ENCODE measurements at places on chromosomes 16 and 17.
A peak's percentile ranks its signal among the peaks of the same experiment; 100 is the strongest.

DNA sequence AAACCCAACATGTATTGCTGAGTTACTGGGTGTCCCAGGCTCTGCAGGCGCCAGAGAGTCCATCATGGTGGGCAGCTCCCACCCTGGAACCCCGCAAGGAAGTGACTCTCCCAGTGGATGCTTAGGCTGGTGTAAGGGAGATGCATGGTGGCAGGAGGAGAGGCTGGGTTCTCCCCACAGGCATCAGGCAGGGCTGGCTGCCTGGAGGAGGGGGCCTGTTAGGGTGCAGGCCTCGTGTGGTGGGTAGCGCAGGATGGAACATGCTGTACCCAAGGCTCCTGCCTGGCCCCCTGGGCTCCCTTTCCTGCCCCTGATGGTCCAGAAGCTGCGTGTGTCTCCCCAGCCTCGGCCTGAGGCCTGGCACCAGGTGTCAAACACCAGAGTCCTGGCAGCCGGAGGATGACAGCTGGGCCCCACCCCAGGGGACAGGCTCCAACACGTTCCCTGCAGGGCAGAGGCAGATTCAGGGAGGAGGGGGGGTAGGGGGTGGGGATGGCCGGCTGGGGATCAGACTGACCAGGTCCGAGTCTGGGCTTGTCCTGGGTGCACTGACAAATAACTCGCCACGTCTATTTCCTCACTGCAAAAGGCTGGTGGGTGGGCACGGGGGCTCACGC is 40.2 kb upstream of the CIBAR2 start:
- no peak for DNase-seq

GRCh38 chr17:39818358-39819000 is 45.6 kb downstream of the IKZF3 start:
- DNase-seq = no peak

- no peak for DNase-seq
Observed at GRCh38 chr16:50464325-50465290, 83.6 kb upstream of the NKD1 start.

DNA sequence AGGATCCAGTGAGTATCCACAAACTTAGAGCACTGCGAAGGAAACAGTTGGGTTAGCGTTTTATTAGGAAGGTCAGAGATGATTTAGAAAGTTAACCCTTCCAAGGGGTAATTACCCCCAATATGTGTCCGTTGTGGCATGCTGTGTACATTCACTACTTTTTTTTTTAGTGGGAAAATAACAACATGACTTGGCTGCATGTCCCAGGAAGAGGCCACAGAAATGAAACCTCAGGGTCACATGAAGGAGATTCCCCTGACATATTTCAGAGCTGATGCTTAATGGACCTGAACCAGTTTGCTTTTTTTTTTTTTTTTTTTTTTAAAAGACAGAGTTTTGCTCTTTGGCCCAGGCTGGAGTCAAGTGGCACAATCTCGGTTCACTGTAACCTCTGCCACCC is 167.5 kb downstream of the PRKCA start:
- no peak for DNase-seq

DNA sequence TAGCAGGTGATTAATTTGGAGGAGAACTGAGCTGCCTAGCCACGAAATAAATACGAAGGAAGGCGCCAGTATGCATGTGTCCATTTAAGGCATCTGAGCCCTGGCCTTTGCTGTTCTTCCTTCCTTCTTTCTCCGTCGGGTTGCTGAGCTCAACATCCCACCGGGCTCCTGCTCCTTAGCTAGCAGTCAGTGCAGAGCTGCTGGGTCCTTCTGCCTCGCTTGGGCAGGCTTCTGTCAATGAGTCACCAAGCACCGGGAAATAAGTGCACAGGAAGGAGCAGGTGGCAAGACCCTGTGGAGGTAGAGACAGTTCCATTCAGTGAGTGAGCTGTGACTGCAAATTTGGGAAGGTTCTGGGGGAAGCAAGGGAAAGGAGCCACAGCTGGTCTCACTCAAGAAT is 120.7 kb downstream of the CCDC182 start:
- no peak for DNase-seq

DNA sequence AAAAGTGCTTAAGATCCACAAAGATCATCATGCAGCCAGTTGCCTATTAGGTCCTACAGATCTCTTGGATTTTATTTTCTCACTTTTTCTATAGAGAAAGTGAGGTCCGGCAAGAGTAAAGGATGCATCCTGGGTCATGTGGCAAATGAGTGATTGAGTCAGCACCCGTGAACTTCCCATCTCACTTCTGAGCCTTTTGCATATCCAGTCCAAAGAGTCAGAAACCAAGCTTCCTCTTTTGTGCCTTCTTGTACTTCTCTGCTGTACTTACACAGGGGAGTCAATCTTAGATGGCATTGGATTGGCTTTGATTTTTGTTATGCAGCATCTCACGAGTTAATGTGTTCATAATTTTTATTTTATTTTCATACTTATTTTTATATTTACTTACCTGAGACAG is 114.2 kb upstream of the IRX5 start:
- no peak for DNase-seq

- DNase-seq = no peak
Observed at GRCh38 chr17:53462393-53462811, 360.3 kb upstream of the KIF2B start.

DNA sequence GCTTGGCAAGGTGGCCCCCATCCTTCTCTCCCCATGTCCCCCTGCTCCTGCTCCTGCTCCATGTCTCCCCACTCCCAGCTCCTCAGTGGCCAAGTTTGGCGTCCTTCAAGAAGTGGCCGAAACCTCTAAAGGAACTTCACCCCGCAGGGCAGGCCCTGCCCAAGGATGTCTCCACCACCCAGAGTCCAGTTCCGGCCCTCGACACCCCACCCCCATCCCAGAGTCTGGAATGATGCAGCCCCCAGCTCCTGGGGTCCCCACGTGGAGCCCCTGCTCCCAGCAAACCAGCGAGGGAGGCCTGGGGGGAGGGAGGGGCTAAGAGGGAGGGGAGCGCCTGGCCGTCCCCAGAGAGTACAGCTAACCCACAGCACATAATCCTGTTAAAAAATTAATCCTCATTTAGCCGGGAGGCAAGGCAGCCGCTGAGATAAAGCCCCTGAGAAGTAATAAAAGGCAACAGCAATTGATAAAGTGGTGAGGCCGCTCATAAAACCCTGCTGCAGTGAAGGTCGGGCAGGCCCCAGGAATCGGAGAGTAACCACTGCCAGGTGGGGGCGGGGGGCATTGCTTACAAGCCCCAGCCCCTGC is 9.9 kb upstream of the ENPP7 start:
- DNase-seq = no peak

- DNase-seq = no peak
Observed at GRCh38 chr17:8021565-8022359, 17.1 kb upstream of the ALOX15B start.

- DNase-seq = peak; percentile 27
Observed at GRCh38 chr17:73705594-73705993, 61.3 kb upstream of the SDK2 start.

GRCh38 chr17:75694536-75694935 is 26.7 kb upstream of the ITGB4 start:
- peak; percentile 14 for DNase-seq

GRCh38 chr17:12040478-12040877 is 19.8 kb downstream of the MAP2K4 start:
- DNase-seq = no peak

DNA sequence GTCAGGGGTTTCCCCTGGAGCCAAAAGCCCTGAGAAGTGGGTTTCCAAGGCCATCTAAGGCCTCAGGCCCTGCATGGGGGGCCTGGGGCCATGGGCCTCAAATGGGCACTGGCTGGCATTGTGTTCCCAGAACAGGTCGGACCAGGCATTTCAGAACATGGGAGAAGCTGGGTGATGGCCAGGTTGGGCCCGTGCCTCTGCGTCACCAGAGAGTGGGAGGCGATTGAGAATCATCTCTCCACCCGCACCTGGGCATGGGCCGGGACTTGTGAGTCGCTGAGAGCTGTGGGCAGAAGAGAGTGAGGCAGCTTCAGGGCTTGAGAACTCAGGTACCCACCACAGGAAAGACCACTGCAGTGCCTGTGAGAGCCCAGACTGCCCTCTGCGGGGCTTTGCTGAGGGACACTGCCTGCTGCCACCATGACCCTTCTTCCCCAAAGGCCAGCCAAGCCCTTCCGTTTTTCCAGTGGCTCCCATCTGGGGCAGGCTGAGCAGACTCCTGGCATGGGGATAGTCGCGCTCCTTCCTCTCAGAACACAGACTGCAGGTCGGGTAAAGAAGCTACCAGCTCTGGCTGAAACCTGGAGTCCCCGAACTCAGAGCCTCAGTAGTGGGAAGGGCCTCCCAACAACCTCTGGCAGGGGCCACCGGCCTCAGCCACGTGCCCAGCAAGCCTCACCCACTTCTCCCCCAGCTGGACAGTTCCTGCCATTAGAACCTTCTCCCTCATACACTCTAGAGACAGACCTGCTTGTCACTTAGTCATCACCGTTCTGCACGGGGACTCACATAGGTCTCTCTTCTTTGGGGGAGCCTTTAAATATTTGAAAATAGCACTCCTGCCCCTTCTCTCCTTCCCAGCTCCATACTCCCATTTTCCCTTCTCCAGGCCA is 1.6 kb downstream of the RAB11FIP4 start:
- no peak for DNase-seq

GRCh38 chr16:11409398-11409797 is 64.1 kb downstream of the RMI2 start:
- no peak for DNase-seq

DNA sequence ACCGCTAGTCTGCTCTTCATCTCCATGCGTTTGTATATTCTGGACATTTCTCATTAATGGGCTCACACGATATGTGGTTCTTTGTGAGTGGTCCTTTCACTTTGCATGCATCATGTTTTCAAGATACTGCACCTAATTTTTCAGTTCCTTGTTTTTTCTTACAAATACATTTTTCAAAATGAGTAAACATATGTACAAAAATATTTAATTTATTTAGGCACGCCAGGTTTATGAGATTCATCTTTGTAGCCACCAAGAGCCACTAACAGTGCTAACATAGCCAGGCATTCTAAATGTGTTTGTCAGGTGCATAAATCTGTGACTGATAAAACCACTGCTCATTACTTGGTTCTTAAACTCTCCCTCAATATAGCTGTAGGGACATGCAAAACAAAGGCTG is 375.3 kb downstream of the WWOX start:
- DNase-seq = no peak

- no peak for DNase-seq
Observed at GRCh38 chr16:59058250-59058649, 324.1 kb upstream of the GOT2 start.

GRCh38 chr17:79513820-79514535 is 96.9 kb downstream of the RBFOX3 start:
- no peak for DNase-seq

- DNase-seq = no peak
Observed at GRCh38 chr17:80763293-80763867, 218.7 kb downstream of the RPTOR start.

- DNase-seq = peak; percentile 36
Observed at GRCh38 chr16:65845466-65846209, 520.9 kb upstream of the CDH5 start.

DNA sequence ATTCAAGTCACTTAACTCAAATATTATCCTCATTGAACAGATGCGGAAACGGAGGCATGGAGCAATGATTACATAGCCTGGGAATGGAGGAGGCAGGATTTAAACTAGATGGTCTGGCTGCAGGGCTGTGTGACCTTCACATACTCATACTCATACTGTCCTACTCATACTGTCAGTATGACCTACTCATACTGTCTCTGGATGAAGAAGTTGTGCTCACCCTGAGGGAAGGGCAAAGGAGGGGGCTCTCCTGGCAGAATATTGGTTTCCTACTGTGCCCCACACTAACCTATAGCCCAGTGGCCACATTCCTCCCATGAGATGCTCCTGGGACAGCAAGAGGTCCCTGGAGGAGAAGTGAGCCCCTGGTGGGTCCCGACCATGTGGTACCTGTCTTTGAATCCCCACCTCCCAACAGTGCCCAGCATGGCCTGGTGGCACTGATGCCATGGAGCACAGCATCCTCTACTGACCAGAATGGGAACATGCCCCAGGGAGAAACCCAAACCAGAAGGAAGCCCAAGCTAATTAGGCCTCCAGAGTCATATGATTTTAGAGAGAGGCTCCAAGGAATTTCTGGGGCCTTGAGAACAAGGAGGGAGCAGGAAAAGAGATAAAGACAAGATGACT is 197.3 kb upstream of the SDK2 start:
- DNase-seq = peak; percentile 63

DNA sequence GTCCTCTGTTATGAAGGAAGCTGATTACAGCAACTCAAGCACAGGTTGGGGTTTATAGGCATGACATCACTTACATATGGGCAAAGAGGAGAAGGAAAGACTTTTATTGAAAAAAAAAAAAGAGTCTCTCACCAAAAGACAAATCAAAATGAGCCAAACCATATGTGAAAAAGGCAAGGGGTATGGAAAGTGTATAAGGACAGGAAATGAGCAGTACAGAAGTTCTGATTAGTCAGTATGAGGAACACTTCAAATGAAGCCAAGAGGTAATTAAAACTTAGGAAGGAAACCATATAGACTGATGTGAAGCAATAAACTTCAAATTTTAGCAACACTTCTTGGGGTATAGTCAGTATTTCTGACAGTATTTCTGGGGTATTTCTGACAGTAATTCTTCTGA is 1372.6 kb downstream of the CDH11 start:
- DNase-seq = no peak

- no peak for DNase-seq
Observed at GRCh38 chr17:41133880-41134735, 6.2 kb downstream of the KRTAP4-6 start.

- DNase-seq = no peak
Observed at GRCh38 chr17:76314392-76315227, 6.5 kb upstream of the QRICH2 start.

GRCh38 chr17:41800601-41801373 is 11.0 kb downstream of the P3H4 start:
- peak; percentile 98 for DNase-seq

DNA sequence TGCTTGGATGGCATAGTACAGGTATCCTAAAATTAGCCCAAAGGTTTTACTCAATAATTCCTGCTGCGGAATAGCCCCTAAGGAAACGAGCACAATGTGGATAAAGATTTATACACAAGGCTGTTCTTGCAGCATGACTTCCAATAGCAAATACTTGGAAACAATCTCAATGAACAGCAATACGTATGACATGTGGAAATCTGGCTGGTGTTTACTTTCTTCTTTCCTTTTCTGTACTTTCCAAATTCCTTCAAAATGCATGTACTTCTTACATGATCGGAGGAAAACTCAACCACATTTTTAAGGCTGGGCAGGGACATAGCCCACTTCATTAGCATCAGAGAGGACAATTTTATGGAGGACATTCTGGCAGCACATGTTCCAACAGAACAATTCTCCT is 86.6 kb downstream of the C16orf95 start:
- DNase-seq = no peak

DNA sequence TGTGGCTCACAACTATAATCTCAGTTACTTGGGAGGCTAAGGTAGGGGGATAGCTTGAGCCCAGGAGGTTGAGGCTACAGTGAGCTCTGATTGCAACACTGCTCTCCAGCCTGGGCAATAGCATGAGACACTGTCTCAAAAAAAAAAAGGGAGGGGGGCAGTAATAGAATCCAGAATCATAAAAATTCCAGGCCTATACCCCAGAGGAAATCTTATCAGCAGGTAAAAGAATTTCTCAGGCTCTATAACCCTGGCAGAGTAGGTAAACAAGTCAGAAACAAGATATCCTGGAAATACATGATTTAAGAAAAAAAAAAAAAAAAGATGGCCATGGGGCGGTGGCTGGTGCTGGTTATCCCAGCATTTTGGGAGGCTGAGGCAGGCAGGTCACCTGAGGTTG is 12.9 kb downstream of the SPAG9 start:
- peak; percentile 4 for DNase-seq

GRCh38 chr17:20028443-20028842 is 19.3 kb downstream of the SPECC1 start:
- no peak for DNase-seq

GRCh38 chr17:44353672-44354331 is 8.7 kb downstream of the GRN start:
- DNase-seq = peak; percentile 30

- peak; percentile 34 for DNase-seq
Observed at GRCh38 chr17:74599023-74599399, 6.9 kb upstream of the CD300LD start.
